ENCODE measurements at places on chromosomes 6 and 20.
A peak's percentile ranks its signal among the peaks of the same experiment; 100 is the strongest.

DNA sequence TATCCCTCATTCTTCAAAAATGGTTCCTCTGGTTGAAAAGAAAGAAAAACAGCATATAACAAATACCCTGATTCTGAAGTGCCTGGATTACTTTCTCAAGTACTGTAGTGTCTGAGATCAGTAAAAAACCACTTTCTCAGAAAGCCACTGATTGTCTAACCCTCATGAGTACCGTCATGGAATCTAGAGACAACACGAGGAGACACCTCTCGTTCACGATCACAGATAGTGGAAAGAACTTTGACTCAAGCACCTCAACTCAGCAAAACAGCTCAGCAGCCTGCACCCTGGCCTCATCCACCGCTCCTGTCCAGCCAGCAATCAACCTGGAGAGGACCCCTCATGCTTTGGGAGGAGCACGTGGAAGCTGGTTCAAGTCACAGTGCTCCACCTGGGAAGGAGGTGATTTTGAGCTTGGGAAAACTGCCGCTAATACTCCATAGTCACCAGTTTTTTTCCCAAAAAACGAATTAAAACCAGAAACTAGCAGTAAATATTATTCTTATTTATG lies 1.0 kb downstream of the SCML4 start:
- no peak for DNase-seq

DNA sequence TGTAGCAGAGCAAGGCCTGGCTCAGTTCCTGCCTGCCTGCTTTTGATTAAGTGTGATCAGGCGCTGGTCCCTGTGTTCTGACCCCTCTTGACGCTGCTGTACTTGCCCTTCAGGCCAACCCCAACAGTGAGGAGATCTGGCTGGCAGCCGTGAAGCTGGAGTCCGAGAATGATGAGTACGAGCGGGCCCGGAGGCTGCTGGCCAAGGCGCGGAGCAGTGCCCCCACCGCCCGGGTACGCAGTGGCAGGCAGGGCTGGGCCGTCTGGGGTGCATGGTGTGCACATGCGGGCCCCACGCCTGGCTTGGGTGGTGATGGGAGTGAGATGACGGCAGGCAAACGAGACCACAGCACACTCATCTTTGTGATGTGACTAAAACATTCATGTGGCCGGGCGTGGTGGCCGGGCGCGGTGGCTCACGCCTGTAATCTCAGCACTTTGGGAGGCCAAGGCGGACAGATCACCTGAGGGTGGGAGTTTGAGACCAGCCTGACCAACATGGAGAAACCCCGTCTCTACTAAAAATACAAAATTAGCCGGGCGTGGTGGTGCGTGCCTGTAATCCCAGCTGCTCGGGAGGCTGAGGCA lies 10.1 kb upstream of the C20orf204 start:
- no peak for DNase-seq

- no peak for DNase-seq
These were observed 116.7 kb downstream of the SOX4 start for GRCh38 chr6:21710216-21710615.

- DNase-seq = no peak
These were observed 270.3 kb downstream of the LAMA2 start for GRCh38 chr6:129153257-129153656.

- DNase-seq = no peak
These were observed 91.1 kb downstream of the ATXN1 start for GRCh38 chr6:16670183-16670582.

DNA sequence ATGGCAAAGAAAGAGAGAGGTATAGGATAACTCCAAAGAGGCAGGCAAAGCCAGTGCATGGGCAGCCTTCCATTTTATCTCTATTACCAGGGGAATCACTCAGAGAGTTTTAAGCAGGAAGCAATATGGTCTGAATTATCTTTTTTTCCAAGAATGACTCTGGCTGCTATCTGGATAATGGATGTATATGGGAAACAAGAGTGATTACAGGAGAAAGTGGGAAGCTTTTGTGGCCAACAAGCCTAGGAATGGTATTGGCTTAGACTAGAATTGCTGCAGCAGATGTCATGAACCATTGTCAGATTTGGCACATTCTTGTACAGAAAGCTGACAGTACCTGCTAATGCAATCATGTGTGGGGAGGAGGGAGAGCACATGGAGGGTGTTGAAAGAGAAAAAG lies 73.0 kb upstream of the BTBD3 start:
- DNase-seq = no peak

DNA sequence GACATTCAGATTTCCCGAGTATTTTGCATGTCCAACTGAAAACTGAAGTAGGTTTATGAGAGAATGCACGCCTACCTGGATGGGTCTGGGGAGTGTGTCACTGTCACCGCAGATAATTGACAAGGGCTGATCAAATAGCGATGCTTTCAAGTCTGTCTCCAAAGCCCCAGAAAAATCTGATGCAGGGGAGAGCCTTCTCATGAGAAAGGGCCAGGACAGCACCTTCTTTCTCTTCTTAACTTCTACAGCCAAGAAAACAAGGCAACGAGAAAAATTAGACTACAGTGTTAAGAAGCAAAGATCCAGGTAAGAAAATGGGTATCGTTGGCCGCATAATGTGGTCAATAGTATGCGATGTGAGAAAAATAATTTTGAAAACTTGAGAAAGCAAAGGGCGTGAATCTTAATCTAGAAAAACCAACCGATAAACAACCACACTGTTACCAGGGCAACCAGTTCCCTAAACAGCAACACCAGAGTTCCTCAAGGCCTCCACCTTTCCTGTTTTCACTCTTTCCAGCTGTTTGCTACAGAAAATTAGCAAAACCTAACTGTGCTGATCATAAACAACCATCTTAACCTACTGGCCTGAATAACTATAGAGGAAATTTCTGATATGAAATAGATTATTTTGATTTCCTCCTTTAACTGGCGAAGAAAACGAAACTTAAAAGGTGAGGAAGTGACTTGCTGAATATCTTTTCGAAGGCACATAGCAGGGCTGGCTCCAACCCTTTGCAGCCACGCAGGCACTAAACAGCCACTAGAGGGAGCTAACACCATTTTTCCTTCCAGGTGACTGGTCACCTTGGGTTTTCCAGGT lies 2.6 kb downstream of the TAGAP start:
- DNase-seq = peak; percentile 64

DNA sequence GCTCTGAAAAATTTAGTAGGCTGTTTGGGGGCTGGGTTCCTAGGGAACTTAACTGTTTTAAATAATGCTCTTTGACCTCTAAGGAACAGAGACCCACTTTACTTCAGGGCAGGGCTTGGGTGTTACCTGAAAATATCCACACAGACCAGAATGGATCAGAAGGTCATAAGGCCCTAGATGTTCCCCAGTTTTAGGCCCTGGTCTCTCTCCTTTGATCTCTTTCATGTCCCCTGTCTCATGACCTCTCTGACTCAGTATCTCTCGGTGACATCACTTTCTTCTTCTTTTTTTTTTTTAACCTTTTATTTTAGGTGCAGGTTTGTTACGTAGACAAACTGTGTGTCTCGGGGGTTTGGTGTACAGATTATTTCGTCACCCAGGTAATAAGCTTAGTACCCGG lies 272.1 kb upstream of the SGK1 start:
- DNase-seq = no peak

GRCh38 chr6:170295510-170296422 lies 4.9 kb upstream of the DLL1 start:
- DNase-seq = peak; percentile 54

DNA sequence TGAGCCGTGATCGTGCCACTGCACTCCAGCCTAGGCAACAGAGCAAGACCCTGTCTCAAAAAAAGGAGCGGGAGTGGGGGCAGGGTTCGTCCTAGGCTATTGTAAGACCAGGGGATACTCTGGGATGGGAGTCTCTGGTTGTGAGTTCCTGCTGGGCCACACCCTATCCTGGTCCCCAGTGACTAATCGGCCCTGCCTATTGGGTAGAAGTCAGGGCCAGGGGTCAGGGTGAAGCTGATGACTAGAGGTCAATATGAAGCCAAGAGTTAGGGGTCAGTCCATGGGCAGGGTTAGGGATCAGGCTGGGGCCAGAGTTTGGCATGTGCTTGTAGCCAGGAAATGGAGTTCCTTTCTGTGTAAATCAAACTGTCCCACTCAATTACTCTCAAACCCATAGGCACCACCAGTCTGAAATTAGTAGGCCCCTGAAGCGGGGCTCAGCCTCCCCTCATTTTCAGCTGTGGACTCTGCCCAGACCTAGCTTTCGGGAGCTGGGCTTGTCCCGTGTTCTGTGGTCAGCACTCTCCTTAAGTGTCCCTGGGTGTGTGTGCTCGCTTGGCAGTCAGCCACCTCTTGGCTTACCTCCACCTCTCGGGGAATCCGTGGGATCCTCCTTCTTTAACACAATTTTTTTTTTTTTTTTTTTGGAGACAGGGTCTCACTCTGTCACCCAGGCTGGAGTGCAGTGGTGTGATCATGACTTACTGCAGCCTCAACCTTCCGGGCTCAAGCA lies 1.8 kb downstream of the HSPA12B start:
- no peak for DNase-seq

- DNase-seq = no peak
These were observed 14.4 kb upstream of the ABHD16B start for GRCh38 chr20:63846888-63847236.

DNA sequence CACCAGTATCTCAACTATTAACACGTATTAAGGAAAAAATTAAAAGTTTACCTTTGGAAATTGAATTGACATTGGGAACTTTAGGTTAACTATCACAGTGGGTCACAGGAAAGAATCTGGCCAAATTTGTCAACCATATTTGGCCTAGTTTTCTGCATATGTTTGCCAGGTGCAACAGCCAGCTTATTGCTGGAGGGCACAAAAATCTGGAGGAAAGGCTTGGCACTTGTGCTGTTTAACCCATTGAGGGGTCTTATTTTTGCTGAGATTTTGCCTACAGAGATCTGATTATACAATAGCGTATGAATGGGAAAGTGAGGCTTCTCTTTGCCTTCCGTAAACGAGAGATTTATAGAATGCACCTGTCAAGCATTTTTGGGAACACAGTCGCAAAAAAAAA lies 190.4 kb downstream of the PRL start:
- no peak for DNase-seq

GRCh38 chr20:21615617-21616080 lies 89.8 kb upstream of the PAX1 start:
- DNase-seq = peak; percentile 50

DNA sequence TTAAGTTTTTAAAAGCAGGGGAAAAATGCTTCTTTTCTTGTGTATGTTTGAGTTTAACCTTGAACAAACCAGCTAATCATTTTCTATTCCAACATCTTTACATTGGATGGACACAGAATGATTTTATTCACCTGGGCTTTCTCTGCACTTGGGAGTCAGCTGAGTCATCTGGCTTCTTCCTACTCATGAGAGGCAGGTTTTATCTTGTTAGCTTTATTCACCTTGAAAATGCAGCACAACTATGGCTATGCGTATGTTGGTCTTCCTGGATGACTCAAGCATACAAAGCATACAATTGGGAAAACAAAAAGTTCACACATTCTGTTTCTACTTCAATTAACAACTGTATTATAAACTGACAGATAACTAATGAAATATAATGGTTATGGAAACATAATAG lies 737.7 kb downstream of the FRK start:
- DNase-seq = no peak

DNA sequence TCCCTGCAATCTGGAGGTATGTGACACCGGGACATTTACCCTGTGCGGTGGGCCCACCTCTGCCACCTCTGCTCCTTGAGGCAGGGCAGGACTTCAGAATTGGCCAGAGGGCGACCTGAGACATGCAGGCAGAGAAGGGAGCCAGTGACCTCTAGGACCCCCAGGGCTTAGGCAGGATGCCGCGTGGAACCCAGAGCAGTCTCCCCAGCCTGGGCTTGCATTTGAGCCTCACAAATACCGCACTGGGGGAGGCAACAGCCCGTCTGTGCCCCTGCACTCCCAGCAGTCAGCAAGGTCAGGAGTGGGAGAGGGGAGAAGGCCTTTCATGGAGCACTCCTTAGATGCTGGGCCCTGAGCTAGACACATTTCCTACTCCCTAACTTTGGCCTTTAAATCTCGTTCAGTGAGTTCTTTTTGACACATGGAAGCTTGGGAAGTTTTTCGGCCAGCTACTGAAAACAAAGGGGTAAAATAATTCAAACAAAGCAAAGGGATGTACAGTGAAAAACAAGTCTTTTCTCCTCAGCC lies 41.7 kb downstream of the C20orf203 start:
- DNase-seq = no peak

DNA sequence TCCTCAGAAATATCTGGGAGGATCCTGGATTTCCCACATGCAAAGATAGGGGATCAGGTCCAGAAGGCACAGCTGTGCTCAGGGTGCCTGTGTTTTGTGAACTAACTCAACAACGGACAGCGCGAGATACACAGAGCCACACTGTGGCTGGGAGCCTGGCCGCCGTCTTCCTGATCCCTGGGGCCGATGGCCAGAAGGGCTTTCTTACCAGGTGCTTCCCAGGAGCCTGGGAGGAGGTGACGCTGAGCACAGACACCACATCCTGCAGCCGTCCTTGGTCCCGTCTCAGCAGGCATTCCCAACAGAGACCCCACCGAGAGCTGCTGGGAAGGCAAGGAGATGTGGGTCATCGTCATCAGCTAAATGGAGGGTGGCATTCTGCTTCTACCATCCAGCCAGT lies 144.6 kb upstream of the AFDN start:
- no peak for DNase-seq

GRCh38 chr6:30543821-30544220 lies 12.5 kb downstream of the GNL1 start:
- DNase-seq = no peak

DNA sequence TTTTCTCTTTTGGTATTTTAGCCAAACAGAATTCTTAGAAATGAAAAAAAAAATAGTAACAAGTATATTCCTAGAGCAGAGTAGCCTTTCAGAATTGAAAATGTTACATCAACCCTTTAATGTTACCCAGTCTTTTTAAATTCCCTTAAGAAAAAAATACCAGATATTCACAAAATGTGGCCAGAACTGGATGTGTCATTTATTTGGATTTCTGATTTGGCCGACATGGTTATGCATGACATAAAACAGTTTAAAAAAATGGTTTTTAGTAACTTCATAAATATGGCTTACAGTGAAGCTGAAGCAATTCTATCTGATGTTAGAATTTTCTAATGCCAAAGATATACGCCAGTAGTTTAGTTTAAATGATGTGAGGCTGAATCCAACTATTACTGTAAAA lies 112.0 kb downstream of the ATXN1 start:
- no peak for DNase-seq

DNA sequence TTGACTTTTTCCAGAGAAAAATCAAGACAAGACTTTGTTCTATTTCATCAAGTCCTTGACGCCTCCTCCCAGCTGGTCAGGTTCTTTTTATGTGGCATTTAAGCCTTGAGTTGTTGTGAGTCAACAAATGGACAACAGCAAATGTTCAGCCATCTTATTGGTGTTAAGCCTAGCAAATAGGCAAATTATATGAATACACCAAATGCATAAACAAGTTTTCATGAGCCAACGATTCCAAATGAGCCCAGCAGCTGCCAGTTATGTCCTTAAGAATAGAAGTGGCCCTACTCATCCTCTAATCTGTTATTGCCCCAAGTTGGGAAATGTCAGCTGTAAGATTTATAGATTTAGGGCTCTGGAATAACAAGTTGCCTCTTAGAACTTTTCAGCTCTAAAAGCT lies 312.0 kb downstream of the SOX4 start:
- no peak for DNase-seq

GRCh38 chr6:146865756-146866379 lies 267.1 kb downstream of the ADGB start:
- no peak for DNase-seq
